Glutamatergic neuron (in vitro differentiated cells): ENCODE measurements at places on chromosomes 7 and 10.

GRCh38 chr10:107546986-107547385, 382.5 kb upstream of the SORCS1 start:
- DNase-seq = no peak

GRCh38 chr7:19242246-19242645, 97.0 kb upstream of the FERD3L start:
- DNase-seq = no peak

GRCh38 chr10:3963191-3963673, 178.2 kb upstream of the KLF6 start:
- DNase-seq = no peak

DNA sequence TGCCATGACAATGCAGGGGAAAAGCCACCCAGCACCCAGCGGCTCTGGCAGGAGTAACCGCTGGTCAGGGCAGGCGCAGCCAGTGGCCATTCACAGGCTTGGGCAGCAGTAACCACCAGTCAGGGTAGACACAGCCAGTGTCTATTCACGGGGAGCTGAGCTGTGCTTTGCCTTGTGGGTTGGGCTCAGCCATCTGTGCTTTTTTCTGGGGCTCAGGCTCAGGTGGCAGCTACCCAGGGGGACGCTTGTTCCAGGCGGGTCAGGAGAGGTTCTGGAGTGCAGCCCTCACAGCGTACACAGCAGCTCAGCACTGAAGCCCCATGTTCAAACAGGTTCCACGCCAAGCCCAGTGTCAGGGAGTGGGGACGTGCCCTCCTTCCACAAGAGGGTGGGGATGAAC, 28.5 kb downstream of the FOXL3 start:
- peak; percentile 21 for DNase-seq

GRCh38 chr7:80136261-80137055, 1.8 kb downstream of the GNAI1 start:
- DNase-seq = no peak

- no peak for DNase-seq
Measured at GRCh38 chr10:80515511-80515910, 22.2 kb upstream of the SH2D4B start.

DNA sequence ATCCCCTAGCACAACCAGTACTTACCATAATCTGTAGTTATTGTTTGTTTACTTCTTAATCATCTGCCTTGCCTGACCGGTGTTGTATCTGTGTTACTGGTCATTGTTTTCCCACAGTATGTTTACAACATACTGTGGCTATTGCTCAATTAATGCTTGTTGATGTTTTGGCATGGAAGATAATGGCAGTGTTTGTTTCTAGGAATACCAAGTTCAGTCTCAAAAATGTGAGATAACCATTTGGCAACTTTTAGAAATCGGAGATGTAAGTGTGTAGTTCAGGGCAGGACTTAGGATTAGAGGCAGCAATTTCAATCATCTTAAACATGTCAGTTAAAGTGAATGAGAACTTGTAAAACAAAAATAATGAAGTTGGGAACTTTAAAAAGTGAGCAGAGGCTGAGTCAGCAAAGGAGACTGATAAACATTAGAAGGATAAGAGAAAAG, 8.2 kb downstream of the MINDY3 start:
- no peak for DNase-seq

DNA sequence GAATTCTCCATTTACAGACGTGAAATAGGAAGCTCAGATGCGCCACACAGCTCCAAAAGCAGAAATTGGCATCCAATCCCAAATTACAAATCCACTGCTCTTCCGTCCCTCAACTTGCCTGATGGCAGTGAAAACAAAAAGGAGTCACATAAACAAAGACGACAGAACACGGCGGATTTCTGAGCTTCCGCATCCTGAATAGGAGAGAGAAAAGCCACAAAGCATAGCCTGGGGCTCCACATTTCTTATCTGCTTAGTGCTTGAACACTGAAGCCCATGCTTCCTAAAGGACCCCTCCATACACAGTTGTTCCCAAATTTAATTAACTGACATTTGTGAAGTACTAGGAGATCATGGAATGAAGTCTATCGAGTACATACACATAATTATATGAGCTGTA, 32.6 kb downstream of the BEND7 start:
- DNase-seq = no peak

DNA sequence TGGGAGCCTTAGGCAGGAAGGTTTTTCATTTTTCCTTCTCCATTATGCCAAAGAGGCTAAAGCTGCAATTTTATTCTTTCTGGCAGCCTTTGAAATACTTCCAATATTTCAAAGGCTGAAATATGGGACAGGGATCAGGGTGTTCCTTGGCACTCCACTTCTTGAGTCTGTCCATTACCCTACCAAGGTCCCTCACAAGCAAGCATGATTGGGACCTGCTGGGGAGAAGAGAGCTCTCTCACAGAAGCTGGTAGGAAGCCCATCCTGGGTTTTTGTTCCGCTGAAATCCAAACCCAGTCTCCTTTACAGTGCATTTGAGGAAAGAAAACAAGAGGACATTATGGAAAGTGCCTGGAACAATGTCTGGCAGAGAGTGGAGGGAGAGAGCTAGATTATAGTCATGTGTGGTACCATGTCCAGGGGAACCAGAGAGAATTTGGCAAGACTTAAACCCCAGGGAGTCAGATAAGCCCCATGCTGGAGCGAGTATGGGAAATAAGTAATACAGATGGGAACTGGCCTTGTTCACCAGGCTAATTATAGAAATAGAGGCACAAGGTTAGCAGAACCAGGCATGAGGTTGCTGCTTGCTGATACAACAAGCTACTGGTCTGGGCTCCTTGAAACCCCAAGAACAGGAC, 104.7 kb downstream of the LSM5 start:
- DNase-seq = no peak

DNA sequence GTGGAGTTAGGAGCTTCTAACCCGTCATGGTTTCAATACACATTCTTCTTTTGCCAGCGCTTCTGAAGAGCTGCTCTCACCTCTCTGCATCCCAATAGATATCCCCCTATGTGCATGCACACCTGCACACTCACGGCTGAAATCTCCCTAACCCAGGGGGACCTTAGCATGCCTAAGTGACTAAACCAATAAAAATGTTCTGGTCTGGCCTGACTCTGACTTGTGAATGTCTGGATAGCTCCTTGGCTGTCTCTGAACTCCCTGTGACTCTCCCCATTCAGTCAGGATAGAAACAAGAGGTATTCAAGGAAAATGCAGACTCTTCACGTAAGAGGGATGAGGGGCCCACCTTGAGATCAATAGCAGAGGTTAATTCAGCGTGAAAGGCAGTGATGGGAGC, 22.4 kb downstream of the PRSS2 start:
- DNase-seq = no peak

DNA sequence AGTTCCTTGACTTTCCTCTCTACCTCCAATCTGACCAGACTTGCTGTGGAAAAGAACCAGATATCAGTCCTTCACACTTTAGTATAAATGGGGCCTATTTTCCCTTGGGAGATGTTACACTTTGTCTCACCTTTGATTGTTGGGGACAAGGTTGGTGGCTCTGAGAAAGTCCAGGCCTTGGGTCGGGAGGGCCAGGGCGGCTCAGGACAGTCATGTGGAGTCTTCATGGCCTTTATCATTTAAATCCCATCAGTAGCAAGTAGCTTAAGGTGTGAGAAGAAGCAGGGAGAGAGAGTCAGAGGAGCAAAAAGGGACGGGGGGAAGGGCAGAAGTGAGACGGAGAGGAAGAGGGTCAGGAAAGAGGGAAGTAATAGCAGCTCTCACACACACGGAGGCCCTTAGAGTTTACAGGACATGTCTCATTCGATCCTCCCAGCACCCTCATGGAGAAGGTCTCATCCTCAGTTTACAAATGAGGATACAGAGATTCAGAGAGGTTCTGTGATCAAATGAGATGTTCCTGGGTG, 40.5 kb downstream of the TBATA start:
- DNase-seq = no peak

DNA sequence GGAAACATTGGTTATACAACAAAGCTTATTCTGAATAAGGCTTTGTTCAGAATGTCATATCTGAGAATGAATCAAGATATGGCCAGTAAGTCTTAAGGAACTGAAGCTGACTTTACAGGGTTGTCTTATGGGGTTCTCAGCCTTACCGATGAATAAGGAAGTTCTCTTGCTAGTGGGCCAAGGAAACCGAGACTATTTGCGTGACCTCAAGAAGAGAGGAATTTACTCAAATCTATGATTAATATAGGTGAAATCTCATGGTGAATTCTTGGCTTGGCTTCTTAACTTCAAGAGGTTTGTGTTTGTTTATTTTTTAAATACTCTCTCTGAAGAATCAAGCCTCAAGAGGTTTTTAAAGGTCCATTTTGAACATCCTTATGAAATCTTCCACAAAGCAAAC, 4.7 kb upstream of the MRLN start:
- DNase-seq = no peak

GRCh38 chr7:85564861-85565260, 378.0 kb upstream of the SEMA3D start:
- DNase-seq = no peak

DNA sequence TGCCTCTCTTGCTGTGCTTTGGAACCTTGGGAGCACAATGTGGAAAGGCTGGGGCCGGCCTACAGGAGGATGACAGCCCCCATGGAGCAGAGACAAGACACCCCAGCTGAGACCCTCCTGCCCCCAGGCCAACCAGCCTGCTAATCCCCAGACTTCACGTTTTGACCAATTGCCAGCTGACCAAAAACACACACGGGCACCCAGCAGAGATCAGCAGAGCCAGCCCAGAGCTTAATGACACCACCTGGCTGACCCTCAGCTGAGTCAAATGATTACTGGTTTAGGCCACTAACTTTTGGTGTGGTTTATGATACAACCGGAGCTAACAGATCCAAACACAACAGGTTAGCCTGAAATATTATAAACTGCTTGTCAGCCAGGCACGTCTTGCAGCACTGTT, 111.2 kb upstream of the KIF5B start:
- DNase-seq = no peak

GRCh38 chr10:1216574-1217236, 160.5 kb downstream of the WDR37 start:
- DNase-seq = no peak

GRCh38 chr7:48748081-48748833, 176.1 kb upstream of the CDC14C start:
- no peak for DNase-seq

DNA sequence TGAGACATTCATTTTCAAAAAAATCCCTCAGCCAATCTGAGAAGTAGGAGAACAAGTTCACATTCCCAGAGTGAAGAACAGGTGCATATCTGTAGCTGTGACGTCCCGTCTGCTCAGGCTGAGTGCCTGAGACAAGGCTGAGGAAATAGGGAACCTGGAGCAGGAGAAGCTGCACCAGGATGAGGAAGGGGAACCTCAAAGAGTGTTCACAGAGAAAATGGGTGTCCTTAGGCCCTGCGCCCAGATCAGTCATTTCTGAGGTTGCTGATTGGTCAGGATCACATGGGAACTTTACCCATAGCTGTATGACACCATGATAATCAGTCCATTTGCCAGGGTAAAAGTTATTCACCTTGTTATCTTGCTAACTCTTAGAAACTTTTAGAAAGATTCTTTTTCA, 34.2 kb upstream of the TARP start:
- no peak for DNase-seq

- no peak for DNase-seq
Measured at GRCh38 chr10:30540276-30540675, 89.3 kb downstream of the LYZL2 start.

GRCh38 chr7:153840861-153841260, 211.3 kb upstream of the DPP6 start:
- DNase-seq = no peak

- DNase-seq = no peak
Measured at GRCh38 chr7:15131661-15132060, 229.1 kb upstream of the DGKB start.

GRCh38 chr10:123890226-123890625, 1.4 kb downstream of the CPXM2 start:
- no peak for DNase-seq

DNA sequence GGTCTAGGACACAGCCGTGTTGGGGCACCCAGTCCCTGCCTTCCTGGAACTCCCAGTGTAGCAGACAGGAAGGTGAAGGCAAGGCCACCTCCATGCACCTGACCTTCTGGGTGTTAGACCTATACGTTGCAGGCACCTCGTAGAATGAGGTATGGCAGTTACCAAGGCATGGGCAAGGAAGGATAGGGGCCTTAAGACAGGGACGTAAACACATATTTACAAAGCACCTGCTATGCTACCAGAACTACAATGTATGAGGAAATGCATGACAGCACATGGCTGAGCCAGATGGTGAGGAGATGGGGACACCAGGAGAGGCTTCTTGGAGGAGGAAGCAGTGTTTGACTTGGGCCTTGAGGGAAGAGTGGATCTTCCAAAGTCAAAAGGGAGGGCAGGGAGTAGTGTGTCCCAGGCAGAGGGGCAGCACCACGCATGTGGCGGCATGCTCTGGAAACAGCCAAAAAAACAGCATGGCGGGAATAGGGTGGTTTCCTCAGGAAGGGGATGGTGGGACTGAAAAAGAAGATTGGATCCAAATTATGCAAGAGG, 231.2 kb downstream of the FANK1 start:
- DNase-seq = no peak

- no peak for DNase-seq
Measured at GRCh38 chr7:92633211-92633906, 43.2 kb upstream of the FAM133B start.

DNA sequence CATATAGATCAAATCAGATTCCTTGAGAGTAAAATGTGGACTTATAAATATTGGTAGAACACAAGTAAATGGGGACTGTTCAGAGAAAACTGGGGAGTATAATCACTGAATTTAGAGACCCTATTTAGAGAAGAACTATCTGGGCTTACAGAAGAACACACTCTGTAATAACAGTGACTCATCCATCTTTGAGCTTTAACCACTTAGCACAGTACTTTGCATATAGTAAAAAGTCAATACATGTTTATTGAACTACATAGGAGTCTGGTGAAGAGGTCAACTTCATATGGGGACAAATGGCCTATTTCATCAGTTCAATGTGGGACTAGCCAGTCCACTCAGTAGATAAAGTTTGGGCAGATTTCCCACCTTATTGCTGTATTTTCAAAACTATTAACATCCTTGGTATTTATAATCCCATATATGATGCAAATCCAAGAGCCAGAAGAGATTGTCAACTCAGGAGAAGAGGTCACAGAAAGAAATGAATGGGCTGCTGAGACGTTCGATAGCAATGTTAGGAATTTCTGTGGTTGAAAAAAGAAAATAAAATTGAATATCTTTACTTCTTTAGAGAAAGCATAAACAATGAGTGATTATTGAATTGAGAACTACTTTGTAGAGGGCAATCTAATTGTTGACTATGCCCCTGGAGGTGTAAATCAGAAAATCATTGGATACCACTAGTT, 119.3 kb upstream of the CACNA2D1 start:
- DNase-seq = no peak

GRCh38 chr10:79259834-79260233, 87.4 kb upstream of the PPIF start:
- no peak for DNase-seq
